ENCODE measurements at places on chromosomes 13 and 19. TPM values are rescaled to one million over a fixed set of nuclear protein-coding genes. Genes with fewer than 3 reads are reported as not detected.
A peak's percentile ranks its signal among the peaks of the same experiment; 100 is the strongest.

Gene DENND1C
- not detected for total RNA-seq

GRCh38 chr13:23876265-23876664, 12.9 kb downstream of the MIPEP start:
- DNase-seq, result no peak

GRCh38 chr19:28424662-28425045, 788.3 kb downstream of the UQCRFS1 start:
- DNase-seq, result no peak

DNA sequence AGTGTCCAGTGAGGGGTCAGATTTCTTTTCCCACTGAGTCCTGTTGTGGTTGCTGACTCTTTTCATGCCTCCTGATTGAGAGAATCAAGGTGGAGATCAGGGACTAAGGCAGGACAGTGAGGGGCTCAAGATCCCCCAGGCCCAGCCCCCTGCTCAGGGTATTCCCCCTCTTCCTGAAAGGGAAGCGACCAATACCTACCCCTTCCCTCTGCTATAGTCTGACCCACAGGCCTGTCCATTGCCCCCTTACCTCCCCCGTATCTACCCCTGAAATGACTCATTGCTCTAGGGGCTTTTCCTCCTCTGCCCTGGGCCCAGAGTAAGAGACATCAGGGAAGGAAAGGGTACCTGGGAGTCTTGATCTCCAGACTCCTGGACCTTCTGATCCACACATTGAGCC, 1320.5 kb downstream of the UQCRFS1 start:
- no peak for DNase-seq

Gene FCHO1
- 0.60 TPM for total RNA-seq

DNA sequence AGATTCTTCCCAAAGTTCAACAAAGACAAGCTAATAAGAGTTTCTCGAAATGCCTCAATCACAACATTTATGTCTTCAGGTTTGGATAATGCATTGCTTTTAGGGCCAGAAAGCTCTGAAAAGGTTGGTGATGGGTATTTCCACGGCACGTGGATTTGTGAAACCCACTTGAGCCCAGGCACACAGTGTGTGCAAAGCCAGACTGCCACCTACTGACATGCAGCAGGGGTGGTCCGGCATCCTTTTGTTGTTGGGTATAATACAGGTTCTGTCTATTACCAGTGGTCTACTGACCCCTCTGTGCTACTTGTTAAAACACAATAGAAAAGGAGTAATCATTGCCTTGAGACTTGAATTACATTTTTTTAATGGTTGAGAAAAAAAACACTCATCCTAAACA, 225.6 kb downstream of the RAP2A start:
- DNase-seq, result no peak

Gene ZNF528
- total RNA-seq, result 6.6 TPM

- DNase-seq, result peak; percentile 85
These were observed at the start of gene CNN2 for GRCh38 chr19:1025960-1026782. Gene CNN2, plus strand, starts transcription at chr19:1026608. Its CDS starts 54 bp downstream, at chr19:1026662.

- no peak for DNase-seq
These were observed 24.4 kb upstream of the GGACT start for GRCh38 chr13:100613031-100613430.

GRCh38 chr13:74246487-74246886, 112.3 kb upstream of the KLF12 start:
- DNase-seq, result peak; percentile 38

Gene POU2F2
- 2.4 TPM for total RNA-seq

Gene DACT3
- 2.2 TPM for total RNA-seq

DNA sequence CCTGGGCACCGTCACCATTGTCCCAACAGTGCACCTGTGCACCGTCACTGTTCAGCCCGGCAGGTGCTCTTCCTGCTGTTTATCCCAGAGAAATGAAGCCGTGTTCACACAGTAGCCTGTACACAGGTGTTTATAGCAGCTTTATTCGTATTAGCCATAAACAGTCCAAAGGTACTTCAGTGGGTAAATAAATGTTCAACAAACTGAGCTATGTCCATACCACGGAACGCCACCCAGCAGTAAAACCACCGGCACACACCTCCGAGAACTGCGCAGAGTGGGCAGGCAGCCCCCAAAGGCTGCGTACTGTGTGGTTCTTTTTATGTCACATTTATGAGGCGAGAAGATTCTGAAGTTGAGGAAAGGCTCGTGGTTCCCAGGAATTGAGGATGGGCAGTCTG, 44.9 kb upstream of the DCUN1D2 start:
- no peak for DNase-seq

Gene ANGPTL8
- not detected for total RNA-seq

- no peak for DNase-seq
These were observed 46.7 kb downstream of the RXFP2 start for GRCh38 chr13:31786011-31786410.

DNA sequence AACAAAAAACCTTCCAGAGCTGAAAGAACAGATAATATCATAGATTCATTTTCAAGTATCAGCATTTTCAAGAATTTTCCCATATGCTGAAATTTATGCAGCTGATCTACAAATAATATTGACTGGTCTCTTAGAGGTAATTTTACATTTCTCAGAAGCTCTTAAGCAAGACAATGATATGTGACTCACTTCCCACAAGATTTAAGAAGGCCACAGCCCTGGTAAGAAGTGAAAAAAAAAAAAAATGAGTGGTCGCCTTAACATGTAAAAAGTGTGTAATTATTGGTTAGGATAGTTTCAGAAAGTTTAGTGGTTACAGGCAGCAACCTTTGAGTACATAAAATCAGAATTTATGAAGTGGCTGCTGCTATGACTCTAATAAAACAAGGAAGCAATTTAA, 54.5 kb downstream of the NUFIP1 start:
- DNase-seq, result peak; percentile 55

DNA sequence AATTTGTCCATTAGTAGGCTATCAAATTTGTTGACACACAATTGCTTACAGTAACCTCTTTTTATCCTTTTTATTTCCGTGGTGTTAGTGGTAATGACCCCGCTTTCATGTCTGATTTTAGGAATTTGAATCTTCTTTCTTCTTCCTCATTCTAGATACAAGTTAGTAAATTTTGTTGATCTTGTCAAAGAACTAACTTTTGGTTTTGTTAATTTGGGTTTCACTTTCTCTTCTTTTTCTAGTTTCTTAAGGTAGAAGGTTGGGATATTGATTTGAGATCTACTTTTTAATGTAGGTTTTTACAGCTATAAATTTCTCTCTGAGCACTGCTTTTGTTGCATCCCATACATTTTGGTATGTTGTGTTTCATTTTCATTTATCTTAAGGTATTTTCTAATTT, 53.3 kb upstream of the SLC7A1 start:
- no peak for DNase-seq

Gene CDX2
- total RNA-seq, result not detected

Gene VSTM2B
- total RNA-seq, result not detected

Gene CEBPA
- not detected for total RNA-seq

All from RPMI7951 (cell line).